ENCODE measurements at places on chromosomes 3 and 15.

DNA sequence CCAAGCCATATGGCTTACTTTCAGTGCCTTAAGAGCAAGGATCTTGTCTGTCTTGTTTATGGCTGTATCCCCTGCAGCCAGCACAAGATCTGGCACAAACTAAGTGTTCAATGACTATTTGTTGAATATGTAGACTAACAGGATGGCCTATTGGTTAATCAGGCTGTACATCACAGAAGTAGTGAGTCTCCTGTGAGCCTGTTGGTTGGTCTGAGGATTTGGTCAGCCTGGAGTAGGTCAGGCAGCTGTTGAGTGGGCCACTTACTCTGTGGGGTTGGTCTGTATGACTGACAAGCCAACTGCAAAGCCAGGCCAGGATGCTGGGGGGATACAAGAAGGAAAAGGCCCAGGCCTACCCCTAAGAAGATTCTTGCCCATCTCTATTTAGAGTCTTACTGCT, 33.4 kb upstream of the CILP start:
- no peak for DNase-seq

DNA sequence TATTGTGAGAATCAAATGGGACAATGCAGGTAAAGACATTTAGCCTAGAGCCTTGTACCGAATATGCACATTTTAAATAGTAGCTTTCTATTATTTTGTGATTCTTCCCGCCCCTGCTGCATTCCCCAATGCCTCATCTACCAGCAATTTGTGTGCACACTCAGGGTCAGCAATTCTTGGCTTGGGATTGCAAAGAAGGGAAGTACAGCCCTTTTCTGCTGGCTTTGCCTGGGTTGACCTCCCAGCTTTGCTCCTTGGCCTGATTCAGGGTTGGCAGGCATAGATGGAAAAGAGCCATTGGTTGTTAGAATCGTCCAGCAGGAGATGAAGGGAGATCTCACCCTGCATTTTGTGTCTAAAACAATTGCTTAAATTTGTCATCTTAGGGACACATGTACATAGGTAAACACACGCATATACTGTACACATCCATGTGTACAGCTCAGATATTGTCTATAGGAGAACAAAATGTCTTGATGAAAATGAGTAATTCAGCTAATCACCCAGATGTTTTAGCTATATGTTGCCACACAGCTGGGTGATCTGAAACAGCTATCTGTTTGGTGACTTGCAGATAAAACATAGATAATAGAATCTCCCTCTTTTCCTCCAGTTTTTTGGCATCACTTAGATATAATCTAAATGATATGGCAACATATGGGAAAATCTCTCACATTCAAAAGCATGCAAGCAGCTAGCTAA, 340.9 kb upstream of the TBL1XR1 start:
- DNase-seq: no peak

GRCh38 chr3:186100398-186100797, 8.5 kb downstream of the ETV5 start:
- DNase-seq: no peak

- DNase-seq: no peak
These were observed 30.0 kb upstream of the SLC41A3 start for GRCh38 chr3:126113733-126114442.

GRCh38 chr3:97914388-97914787, 57.8 kb downstream of the RIOX2 start:
- no peak for DNase-seq

DNA sequence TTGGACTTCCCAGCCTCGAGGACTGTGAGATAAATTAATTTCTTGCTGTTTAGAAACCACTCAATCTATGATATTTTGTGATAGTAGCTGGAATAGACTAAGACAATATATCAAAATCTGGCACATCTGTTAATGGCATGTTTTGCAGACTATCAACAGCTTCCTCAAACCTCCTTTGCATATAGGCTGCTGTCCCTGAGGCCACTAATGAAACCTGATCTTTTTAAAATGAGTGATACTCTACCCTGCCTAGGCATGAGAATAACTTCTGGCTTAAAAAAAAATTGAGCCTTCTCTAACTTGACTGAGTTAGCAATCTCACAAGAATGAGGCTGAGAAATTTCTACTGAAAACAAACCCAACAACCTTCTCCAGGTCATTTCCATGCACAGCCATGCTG, 176.0 kb upstream of the CRBN start:
- no peak for DNase-seq

- no peak for DNase-seq
These were observed 20.7 kb downstream of the POPDC2 start for GRCh38 chr3:119639494-119640350.

- DNase-seq: no peak
These were observed 15.3 kb upstream of the BHLHE40 start for GRCh38 chr3:4963669-4964570.

- no peak for DNase-seq
These were observed 52.7 kb upstream of the DCBLD2 start for GRCh38 chr3:98954242-98954641.

GRCh38 chr3:2156244-2156847, 57.7 kb downstream of the CNTN4 start:
- no peak for DNase-seq

DNA sequence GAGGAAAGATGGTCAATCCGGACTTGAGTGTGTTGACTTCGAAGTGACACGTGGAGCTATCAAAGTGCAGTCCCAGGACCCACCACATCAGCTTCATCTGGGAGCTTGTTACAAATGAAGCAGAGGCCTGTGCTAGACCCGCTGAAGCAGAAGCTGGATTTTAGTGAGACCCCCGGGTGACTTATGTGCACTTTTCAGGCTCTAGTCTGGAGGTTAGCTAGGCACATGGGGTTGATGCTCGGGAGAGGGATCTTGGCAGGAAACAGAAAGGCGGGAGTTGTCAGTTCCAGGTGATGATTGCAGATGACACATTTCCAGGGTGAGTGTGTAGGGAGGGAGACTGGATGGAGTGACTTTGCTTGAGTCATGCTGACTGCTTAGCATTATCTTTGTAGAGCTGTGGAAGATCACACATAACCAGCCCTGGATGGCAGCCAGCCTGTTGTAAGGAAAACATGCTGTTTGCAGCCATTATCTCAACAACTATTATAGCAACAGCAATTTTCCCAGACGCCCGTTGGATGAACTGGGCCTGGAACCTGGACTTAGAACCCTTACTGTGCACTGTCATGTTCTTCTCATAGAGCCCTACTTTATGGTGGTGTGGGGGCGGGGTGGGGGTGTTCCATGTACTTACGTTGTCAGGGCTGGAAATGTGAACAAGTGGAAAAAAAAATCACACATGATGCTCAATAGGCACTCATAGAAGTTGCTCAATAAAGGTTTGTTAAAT, 122.4 kb downstream of the THSD4 start:
- DNase-seq: no peak

DNA sequence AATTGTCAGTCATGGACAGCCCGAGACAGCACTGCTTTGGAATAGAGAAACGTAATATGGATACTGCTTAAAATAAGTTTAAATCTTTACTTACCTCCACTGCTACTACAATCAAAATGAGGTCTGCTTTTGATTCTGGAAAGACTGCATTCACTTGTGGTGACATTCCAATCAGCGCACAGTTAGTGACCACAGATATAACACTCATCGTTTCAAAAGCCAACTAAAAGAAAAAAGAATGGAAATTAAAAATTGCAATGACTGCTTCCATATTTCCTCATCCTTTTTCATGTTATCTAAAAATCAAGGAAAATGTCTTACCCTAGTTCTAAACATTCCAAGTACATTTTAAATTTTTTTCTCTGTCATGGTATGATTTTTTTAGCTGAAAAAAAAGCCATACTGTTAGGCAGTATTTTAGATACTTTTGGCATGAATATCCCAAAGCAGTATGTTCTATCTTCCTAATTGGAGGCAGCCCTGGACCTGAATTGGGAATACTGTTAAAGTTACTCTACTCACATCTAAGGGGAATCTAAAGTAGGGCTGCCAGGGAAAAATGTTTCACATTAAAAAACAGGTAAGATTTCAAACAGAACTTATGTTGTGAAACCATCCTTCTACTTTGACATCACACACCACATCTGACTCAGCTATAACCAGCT, 72.1 kb downstream of the ANO10 start:
- DNase-seq: no peak

DNA sequence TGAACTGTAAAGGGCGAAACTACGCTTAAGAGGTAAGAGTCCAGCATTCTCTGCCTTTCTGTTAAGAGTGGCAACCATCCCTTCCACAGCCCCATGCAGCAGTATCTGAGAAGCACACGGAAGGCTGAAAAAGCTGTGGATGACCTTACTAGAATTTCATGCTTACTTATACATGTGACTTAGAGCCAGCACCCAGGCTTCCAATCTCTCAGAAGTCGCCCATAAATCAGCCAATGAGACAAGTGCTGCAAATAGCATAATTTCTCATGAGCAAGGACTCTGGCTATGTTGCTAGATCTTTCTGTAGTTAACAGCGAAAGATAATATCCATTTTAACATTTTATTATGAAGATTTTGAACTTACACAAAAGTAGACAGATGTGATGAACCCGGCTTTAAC, 65.3 kb downstream of the IGF2BP2 start:
- no peak for DNase-seq
